ENCODE measurements at places on chromosomes 7 and 10. TPM values are rescaled to one million over a fixed set of nuclear protein-coding genes. Genes with fewer than 3 reads are reported as not detected.

GPNMB gene
- 322 TPM for total RNA-seq

NANOS1 gene
- total RNA-seq, result 2.9 TPM

MACC1 gene
- total RNA-seq, result 22.1 TPM

BUB3 gene
- total RNA-seq, result 61.8 TPM

TDRD1 gene
- total RNA-seq, result 0.14 TPM

OR2A12 gene
- not detected for total RNA-seq

ACTR1A gene
- total RNA-seq, result 92.5 TPM

RPEL1 gene
- total RNA-seq, result not detected

AP4M1 gene
- 16.8 TPM for total RNA-seq

POLR1F gene
- 11.5 TPM for total RNA-seq

OR6V1 gene
- not detected for total RNA-seq

AKR1E2 gene
- total RNA-seq, result 10.0 TPM

ANKRD2 gene
- 0.98 TPM for total RNA-seq

SNCG gene
- total RNA-seq, result 17.2 TPM

HOXA6 gene
- 6.5 TPM for total RNA-seq

FOXI2 gene
- total RNA-seq, result not detected

HOXA4 gene
- 7.1 TPM for total RNA-seq

LLCFC1 gene
- total RNA-seq, result not detected

OSBPL3 gene
- total RNA-seq, result 23.7 TPM

RSPH10B gene
- not detected for total RNA-seq

ZNF853 gene
- 5.2 TPM for total RNA-seq

CYP26A1 gene
- not detected for total RNA-seq

MEOX2 gene
- total RNA-seq, result 21.9 TPM

CYP3A4 gene
- total RNA-seq, result not detected

ZNF679 gene
- total RNA-seq, result not detected

LYZL2 gene
- total RNA-seq, result not detected

AGR2 gene
- total RNA-seq, result 66.3 TPM

OR2A42 gene
- not detected for total RNA-seq

AKR1C4 gene
- not detected for total RNA-seq

CALHM3 gene
- not detected for total RNA-seq

BHLHA15 gene
- total RNA-seq, result 0.81 TPM

PRRT4 gene
- total RNA-seq, result 0.26 TPM

ASAH2B gene
- total RNA-seq, result 3.4 TPM

ANK3 gene
- total RNA-seq, result 91.1 TPM

ANKRD16 gene
- total RNA-seq, result 4.6 TPM

BMI1 gene
- 50.9 TPM for total RNA-seq

DYDC2 gene
- not detected for total RNA-seq

ITIH5 gene
- 10.5 TPM for total RNA-seq

FRMPD2 gene
- total RNA-seq, result not detected

ZNF425 gene
- 1.4 TPM for total RNA-seq

TMEM196 gene
- total RNA-seq, result not detected

CYP3A5 gene
- total RNA-seq, result 15.1 TPM

CTTNBP2 gene
- total RNA-seq, result 6.3 TPM
